Foreskin keratinocyte (primary cell): ENCODE measurements at places on chromosomes 12 and 14.

DNA sequence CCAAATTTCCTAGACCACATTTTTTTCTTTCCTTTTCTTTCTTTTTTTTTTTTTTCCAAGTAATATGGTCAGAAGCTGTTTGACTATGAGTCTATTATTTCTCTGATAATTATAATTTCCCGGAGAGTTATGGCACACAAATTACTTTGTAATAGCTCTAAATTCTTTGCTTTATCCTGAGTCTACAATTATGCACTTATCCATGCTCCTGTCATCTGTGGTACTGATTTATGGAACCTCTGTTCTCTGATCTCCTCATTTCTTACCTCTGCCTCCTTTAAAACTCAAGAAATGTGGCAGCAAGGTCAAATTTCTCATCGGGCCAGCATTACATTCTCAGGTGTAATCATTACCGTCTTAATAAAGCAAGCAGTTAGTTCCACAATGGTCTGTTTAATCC lies 282.1 kb downstream of the PAWR start:
- DNase-seq = no peak

DNA sequence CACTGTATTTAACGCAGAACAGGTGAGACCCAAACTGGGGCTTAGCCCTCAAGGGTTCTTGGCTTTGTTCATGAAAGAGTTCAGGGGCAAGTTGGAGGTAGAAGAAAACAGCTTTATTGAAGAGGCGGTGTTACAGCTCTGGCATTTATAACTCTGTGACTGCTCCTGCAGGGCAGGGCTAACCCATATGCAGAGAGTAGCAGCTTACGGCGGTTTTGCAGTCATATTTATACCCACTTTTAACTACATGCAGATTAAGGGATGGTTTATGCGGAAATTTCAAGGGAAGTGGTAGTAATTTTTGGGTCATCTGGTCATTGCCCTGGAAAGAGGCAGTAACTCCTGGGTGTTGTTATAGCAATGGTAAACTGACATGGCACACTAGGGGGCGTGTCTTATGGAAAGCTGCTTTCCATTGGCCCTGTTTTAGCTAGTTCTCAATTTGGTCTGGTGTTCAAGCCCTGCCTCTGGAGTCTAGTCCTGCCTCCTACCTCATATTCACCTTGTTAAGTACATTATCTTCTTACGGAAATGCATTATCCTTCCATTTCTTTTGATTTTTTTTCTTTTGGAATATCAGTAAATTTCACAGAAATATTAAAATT lies 1.8 kb upstream of the IAPP start:
- no peak for DNase-seq

DNA sequence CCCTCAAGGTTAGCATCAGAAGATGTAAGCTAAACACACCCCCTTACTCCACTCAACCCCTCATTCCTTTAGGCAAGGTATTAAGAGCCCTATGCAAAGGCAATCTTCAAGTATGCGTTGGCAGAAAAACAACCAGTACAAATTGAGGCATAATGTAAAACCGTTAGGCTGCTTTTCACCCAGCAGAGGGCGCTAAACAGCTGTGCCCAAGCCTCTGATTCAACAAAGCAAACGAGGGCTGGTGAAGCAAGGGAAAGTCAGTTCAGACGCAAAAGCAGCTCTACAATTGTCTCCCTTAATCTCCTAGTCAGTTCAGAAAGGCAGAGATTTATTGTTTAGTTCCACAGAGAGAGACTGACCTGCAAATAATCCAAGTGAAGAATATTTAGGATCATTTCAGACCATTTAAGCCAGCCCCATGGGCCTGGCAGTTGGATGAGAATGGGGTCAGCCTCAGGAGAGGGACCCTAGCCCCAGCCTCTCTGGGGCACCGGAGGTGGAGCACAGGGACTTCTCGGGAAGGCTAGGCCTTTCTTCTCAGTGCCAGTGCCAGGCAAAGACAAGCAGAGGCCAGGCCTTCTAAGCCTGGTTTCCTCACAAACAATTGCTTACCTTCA lies 23.5 kb downstream of the DCAF5 start:
- peak; percentile 64 for DNase-seq

- no peak for DNase-seq
These were observed 7.1 kb downstream of the DTX1 start for GRCh38 chr12:113063396-113064350.

DNA sequence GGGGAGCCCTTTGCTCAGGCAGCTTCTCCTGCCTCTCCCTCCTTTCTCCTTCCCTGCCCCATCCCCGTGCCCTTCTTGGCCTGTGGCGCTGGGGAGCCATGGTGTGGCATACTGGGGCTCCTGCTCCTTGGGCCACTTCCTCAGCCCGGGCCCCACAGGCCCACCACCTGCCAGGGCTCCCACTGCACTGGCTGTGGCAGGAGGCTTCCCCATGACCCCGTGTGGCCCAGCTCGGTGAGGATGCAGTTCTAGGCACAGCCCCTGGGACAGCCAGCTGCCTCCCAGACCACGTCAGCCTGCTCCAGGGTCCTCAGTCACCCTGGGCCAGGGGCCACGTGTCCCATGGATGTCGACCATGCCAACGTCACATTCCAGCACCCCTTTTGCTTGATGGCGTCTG lies 13.0 kb upstream of the AMN start:
- no peak for DNase-seq

DNA sequence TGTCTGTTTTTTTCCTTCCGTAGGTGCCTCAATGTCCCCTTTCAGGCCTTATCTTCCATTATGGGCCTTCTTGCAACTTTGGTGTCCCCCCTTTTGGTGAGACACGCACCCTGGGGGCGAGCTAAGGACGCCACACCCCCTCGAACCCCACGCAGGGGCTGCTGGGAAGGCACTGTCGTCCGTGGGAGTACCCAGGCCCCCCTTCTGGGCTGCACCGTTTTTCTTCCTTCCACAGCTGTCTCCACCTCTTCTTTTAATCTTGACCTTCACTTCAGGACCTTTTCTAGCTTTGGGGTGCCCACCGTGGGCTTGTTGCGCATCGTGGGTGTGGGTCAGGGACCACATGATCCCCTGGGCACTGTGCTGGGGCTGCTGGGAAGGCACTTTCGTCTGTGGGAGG lies 271.8 kb downstream of the ALG10 start:
- DNase-seq = no peak

GRCh38 chr12:71737197-71737596 lies 17.5 kb upstream of the RAB21 start:
- no peak for DNase-seq

DNA sequence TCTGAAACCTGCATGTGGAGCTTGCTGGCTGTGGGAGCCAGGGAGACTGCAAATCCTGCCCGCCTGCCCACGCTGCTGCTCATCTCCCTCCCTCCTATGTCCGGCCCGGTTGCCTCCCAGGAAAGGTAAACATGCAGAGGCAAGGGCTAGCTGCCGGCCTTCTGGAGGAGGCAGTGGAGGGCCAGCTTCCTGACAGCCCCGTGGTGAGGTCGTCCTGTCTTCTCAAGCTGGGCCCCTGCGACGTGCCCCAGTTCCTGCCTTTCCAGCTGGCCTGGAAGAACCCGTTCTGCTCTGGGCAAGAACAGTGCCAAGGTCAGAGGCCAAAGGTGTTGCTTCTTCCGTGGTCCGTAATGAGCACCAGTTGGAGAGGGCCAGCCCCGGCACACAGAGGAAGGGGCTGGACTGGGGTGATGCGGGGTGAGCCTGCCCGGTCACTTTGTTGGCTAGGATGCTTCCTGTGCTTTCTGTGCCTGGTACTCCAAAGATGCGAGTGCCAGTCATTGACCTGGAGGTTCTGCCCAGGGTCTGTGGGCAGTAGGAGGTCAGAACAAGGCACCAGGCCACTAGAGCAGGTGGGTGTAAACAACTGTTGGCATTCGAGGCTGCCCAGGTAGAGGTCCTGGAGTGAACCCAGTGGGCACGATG lies 25.3 kb downstream of the TPCN1 start:
- no peak for DNase-seq

- no peak for DNase-seq
These were observed 221.8 kb downstream of the PHLDA1 start for GRCh38 chr12:75809746-75810145.

DNA sequence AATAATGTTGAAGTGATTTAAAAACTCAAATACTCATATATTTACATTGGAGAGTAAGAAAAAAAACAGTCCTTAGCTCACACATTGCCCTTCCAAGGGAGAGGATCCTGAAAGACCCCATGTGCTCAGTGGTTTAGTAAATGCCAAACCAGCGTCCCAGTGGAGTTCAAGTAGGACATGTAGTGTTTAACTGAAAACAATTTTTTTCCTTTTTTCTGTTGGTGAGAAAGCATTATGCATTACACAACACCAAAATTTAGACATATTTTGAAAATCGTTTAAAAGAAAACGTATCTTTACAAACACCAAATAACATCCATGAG lies 33.6 kb downstream of the UBR7 start:
- DNase-seq = no peak

- DNase-seq = no peak
These were observed 23.6 kb downstream of the PYGL start for GRCh38 chr14:50920482-50921230.

DNA sequence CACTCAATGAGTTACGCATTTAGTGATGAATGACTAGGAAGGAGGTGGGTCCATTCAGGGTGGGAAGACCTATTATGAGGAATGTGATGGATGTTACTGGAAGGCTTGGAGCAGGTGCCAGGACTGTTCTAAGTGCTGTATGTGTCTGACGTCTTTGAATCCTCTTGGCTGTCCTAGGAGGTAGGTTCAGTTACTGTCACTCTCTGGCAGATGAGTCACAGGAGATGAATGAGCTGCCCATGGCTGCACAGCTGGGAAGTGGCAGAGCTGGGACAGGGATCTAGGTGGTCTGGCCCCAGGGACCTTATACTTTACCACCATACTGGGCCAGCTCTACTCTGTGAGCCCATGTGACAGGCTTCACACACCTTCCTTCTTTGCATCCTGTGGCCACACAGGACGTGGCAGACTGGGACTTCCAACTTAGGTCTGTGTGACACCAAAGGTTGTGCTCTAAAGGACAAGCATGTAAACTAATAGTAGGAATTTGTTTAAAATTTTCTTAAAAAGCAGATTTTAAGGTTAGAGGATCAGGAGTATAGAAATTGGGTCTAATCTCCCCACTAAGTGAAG lies 24.0 kb downstream of the TCTN1 start:
- DNase-seq = no peak

- DNase-seq = peak; percentile 27
These were observed 31.2 kb upstream of the USP44 start for GRCh38 chr12:95582230-95583058.

DNA sequence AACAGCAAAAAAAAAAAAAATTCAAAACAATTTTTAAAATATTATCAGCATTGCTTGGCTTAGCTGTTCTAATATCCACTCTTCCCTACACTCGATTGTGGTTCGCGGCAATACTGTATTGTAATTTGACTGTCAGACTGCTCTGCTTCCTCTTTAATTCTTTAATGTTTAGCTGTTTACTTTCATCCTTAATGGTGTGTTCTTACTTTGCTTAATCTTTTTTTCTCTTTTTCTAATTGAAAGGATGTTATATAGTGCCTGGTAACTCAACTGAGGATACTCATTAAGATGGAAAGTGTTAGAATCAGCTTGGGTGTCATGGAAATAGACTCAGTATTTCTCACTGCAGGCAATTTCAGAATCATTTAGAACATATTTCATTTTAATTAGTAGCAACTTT lies 2.0 kb downstream of the ANO4 start:
- no peak for DNase-seq

GRCh38 chr14:53491884-53492277 lies 338.8 kb upstream of the DDHD1 start:
- no peak for DNase-seq

DNA sequence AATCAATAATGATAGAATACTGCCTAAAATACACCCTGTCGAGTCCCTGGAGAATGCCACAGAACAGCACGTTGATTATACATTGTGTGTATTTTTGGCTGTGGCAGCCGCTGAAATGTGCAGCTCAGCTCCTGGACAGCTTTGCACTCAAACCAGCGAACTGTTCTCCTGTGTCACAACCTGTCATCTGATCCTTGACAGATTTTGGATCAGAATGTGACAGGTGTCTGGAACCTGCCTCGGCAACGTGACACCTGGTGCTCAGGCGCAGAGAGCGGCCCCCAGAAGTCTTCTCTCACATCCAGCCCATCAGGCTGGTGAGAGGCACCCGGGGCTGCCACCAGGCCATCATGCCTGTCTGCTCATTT lies 19.3 kb downstream of the MVK start:
- no peak for DNase-seq
